ENCODE measurements at places on chromosomes 5 and 9.

GRCh38 chr5:71836084-71836483 lies 117.0 kb downstream of the CARTPT start:
- DNase-seq = no peak

DNA sequence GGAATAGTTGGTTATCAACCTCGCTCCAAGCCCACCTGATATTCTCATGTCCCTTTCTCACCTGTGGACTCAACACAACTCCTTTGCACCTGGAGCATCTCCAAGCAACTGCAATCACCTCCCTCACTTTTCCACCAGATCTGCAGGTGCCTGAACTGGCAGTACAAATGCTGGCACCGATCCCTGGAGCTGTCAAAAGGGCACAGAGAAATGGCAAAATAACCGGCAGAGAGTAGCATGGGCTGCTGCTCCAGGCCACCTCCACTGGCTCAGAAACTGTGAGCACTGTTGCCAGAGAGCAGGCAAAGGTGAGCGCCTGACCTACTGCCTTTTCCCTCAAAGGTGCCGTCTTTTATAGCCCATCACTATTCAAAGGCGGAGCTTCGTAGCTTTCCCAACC lies 14.7 kb downstream of the EQTN start:
- DNase-seq = no peak

DNA sequence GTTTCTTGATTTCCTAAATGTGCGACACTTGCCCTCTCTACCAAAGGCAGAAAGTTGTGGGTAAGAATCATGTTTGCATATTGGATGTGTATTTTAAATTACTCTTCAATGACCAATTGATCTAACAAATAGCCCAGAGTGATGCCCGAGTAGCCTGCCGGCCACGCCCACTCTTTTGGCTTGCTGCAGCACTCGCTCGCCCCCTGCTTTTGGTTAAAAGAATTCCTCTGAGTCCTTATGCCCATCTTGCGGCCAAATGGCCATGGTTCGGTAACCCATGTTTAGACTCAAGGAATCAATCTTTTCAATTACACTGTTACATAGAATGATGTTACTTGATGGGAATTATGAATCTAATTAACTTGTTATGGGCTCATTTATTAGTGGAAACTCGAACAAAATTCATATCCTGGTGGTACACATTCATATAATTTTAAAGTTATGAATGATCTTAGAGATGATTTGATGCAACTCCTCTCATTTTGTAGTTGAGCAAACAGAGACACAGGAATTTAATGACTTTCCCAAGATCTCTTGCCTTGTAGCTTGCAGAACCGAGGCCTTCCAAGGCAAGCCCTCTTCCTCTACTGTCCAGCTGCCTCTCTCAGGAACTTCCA lies 36.5 kb downstream of the PPIC start:
- DNase-seq = no peak

GRCh38 chr5:44807269-44807668 lies 1.5 kb upstream of the MRPS30 start:
- DNase-seq = no peak

- no peak for DNase-seq
These were observed 19.8 kb upstream of the NTNG2 start for GRCh38 chr9:132141948-132142594.

Data from T follicular helper cell (primary cell).